ENCODE measurements at places on chromosomes 4 and X. TPM values are rescaled to one million over a fixed set of nuclear protein-coding genes. Genes with fewer than 3 reads are reported as not detected.

DNA sequence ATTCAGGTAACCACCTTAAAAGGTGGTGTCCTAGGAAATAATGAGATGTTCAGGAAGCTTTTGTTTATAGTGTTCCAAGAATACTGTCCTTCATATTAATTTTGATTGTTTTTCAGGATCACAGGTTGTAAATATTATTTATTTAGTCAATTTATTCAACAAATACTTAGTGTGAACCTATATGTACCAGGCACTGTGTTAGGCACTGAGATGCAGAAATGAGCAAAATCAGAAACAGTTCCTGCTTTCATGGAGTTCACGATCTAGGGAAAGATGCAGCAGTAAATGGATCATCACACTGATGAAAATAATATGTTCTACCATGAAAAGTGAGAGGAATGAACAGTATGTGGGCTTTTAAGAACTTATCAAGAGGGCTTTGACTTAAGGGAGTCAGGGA lies 18.2 kb upstream of the PLA2G12A start:
- no peak for DNase-seq

DNA sequence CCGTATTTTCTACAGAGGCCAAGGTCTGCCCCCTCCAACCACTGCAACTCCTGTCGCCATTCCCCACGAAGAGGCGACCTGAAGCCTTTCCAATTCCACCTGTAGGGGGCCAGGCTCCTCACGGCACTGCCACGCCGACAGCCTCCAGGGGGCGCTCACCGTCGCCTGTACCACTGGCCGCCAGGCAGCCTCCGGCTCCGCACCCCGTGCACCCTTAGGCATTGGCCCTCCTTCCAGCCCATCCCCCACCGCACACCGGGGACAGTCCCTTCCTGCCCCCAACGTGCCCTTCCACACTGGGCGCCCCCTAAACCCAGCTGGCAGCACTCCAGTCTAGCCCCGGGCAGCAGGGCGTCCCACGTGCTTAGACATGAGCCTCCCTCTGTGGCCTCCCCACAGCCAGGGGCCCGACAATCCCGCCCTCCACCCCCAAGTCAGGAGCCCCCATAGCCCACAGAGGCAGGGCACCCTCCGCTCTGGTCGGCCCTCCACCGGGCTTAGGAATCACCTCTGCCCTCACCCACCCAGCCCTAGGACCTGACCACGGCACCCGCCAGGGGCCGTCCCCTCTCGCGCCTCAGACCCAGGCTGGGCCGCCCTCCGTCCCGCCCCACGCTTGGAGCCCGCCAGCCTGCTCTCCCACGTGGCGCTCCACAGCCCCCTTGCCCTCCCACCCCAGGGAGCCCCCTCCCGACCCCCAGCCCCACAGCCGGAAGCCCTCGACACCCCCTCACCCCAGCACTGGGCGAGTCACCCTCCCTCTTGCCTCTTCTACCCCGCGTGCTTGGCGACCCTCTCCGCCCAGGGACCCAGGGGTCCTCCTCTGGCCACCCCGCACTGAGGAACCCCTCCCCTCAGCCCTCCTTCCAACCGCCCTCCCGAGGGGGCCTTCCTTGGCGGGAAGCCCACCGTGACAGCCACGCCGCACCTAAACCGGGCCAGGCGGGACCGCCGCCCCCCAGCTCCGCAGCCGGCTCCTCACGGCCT lies 711 bp downstream of the PNMA6E start:
- peak; percentile 70 for DNase-seq

GRCh38 chrX:82081027-82081426 lies 879.1 kb downstream of the SH3BGRL start:
- no peak for DNase-seq

DNA sequence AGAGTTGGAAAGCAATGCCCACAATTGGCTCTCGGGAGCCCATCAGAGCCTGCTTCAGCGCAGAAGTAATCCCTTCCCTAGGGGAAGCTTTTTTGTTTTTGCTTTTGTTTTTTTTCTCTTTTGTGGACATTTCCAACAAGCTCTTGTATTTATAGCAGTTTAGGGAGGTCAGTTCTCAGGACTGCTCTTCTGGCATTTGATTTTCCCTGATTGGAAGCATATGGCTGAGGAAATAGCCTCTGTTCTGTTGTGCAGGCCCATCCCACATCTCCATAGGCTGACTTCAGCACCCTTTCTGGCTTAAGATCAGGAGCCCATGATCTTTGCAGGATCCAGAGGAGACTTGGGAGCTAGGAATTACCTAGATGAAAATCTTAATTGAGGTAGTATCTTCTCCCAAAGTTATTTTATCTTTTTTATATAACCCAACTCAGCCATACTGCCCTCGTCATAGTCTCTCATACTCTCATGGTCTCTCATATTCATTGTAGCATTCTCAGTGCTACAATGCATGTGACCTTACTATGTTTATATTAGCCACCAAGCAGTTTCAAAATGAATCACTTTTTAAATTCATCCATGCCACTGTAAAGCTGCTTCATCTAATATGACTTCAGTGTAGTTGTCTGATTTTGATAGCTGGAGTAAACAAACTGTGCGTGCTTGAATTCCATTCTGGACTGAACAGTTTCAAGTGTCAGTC lies 16.7 kb downstream of the PAGE4 start:
- DNase-seq = no peak

DNA sequence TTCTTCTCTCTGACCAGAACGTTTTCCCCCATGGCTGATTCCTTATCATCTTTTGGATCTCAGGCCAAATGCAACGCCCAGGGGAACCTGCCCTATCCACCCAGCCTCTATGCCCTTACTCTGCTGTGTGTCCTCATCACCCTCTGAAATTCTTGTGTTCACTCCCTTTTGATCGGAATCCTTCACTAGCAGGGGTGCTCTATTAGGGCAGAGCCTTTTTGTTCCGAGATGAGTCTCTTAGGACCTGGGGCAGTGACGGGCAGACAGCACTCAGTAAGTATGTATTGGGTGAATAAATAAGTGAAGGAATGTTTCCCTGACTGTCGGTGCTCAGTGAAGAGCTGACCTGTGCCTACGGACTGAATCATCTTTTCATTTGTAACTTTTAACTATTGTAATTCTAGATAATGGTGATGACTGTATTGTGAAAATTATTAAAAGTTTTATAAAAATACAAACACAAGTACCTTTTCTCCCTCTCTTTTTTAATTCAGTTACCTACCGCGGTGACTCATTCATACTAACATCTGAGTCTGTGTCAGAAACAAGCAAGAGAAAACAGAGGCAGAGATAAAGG lies 4.8 kb upstream of the TENM3 start:
- DNase-seq = no peak

- no peak for DNase-seq
These were observed 103.1 kb downstream of the PHEX start for GRCh38 chrX:22135171-22135711.

DNA sequence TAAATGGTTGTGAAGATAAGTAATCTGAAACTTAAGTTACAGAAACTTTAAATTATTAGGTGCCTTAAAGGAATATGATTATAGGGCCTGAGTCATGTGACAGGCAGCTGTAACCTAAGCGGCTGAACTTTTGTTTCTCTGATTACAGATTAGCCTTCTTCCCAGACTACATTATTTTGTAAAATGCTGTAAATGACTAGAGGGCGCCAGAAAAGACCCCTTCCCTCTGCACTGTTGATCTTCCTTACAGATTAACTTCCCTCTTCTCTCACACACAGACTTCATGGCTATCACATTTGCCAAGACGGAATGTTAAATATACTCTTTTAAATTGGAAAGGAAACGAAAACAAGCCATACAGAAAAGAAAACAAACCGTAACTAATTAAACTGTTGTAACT lies 96.6 kb downstream of the EVC2 start:
- DNase-seq = no peak

Gene RAB40AL
- not detected for total RNA-seq

- DNase-seq = no peak
These were observed 434.3 kb upstream of the FAT1 start for GRCh38 chr4:187158003-187158402.

- no peak for DNase-seq
These were observed 69.2 kb downstream of the SYNPO2 start for GRCh38 chr4:118957722-118958445.

Gene ADRA2C
- not detected for total RNA-seq

Gene FAM236A
- not detected for total RNA-seq

Gene CNKSR2
- total RNA-seq = 3.7 TPM

DNA sequence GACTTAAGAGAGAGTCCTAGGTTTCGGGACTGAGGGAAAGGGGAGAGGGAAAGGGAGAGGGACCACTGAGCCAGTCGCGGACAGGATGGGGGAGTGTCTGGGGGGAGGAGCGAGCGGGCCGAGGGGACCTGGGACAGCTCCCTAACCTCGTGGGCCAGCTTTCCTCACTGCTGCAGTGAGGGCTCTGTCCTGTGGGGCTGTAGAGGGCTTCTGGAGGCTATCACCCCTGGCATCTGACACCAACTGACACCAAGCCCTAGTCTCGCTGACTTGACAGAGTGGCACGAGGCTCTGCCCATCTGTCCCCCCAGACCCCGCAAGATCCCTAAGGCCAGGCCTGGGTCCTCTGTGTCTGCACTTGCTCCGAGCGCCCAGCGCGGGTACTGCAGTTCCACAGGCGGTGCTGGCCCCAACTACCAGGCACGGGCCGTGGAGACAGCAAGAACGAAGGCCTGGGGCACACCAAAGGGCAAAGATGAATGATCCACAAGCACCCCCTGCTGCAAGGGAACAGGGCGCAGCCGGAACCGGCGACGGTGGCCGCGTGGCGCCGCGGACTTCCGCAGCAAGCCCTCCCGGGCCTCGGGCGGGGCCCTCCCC lies 465 bp downstream of the HAUS7 start:
- DNase-seq = peak; percentile 39

Gene PLP1
- total RNA-seq = not detected

DNA sequence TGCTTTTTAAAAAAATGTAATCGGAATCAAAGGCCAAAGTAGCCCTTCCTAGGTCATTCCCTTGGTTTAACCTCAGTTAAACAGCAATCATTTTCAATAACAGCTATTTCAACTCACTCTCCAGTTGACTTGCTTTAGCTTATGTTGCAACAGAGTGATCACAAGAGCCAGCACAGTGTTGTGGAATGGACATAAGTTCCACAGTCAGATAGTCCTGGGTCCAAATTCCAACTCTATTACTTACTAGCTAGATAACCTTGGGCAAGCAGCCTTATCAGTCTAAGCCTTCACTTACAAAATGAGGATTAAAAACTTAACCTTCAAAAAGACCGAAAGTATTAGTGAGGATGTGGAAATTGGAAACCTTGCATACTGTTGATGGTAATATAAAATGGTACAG lies 9.2 kb upstream of the GPC3 start:
- no peak for DNase-seq

- DNase-seq = no peak
These were observed 523.1 kb downstream of the IQCM start for GRCh38 chr4:149292425-149293007.

Gene MXD4
- 3.6 TPM for total RNA-seq

DNA sequence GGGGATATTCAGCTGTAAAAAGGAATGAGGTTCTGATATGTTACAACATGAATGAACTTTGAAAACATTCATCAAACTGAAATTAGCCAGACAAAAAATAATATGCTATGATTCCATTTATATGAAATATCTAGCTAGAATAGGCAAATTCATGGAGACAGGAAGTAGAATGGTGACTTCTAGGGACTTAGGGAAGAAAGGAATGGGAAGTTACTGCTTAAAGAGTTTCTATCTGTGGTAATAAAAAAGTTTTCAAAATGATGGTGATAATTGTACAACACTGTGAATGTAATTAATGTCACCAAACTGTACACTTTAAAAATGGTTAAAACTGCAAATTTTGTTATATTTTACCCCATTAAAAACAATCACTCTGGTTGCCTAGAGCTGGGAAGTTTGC lies 30.2 kb downstream of the SMIM14 start:
- no peak for DNase-seq

GRCh38 chr4:51842167-51842553 lies 793 bp upstream of the DCUN1D4 start:
- DNase-seq = peak; percentile 16

- no peak for DNase-seq
These were observed 66.6 kb downstream of the ENOX2 start for GRCh38 chrX:130836447-130836846.

GRCh38 chr4:109183931-109184490 lies 118.4 kb downstream of the COL25A1 start:
- DNase-seq = no peak

- no peak for DNase-seq
These were observed 155.3 kb downstream of the SNCA start for GRCh38 chr4:89681671-89682070.

GRCh38 chrX:105495376-105495775 lies 274.9 kb upstream of the TEX13A start:
- DNase-seq = no peak

GRCh38 chr4:104064646-104065577 lies 345.1 kb upstream of the TACR3 start:
- peak; percentile 17 for DNase-seq

- no peak for DNase-seq
These were observed 74.2 kb upstream of the CPEB2 start for GRCh38 chr4:14928035-14928434.

DNA sequence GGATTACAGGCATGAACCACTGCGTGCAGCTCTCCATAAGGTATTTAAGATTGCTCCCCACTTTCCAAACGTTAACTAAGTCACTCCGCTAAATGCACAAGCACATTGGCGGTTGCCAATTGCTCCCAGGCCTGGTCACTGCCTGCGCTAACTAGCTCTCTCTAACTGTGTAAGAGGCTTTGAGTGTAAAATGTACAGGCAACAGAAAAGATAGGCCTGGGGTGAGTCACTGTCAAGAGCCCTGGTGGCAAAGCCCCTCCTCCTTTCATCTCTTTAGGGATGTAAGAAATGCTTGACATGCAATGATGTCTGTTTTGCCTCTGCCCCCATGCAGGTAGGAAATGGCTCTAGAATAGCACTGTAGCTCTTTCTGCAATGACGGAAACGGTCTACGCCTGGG lies 329.7 kb upstream of the GATB start:
- DNase-seq = peak; percentile 29

Gene IGBP1
- 51.5 TPM for total RNA-seq

- no peak for DNase-seq
These were observed 168.5 kb downstream of the IL15 start for GRCh38 chr4:141804836-141805235.

DNA sequence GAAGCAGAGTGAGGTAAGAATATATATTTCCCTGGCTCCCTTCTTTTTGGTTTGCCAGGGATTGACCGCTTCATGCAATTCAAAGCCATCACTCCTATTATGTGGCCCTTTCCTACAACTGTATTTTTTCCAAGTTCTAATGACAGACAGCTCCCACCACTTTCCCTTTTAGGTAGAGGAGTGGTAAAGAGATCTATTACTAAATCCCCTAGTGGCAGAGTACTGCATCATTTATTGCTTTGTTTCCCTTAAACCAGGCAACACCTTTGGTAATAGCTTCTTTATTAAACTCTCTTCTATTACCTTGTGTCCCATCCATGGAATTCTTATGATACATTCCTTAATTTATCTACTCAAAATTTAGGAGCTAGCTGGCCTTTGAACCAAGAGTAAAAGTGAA lies 90.7 kb downstream of the CNOT6L start:
- DNase-seq = no peak

DNA sequence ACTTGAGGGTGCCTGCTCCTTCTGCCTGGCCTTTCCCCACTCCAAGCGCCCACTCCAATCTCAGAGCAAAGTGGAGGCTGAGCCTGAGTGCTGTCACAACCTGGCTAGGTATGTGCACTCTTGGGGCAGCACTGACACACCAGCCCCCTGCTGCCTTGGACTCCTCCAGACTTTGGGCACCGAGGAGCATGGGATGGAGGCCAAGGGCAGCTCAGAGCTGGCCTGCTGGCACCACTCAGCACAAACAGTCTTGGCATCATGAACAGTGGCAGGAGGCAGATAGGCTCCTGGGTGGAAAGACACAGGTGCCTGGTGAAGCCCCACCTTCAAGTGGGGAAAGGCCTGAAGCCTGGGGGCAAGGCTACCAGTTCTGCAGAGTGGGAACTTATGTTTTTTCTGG lies 91.8 kb downstream of the KCNIP4 start:
- DNase-seq = no peak

Gene PDGFRA
- not detected for total RNA-seq
